ENCODE measurements at places on chromosomes 4 and X.

- no peak for DNase-seq
Measured at GRCh38 chr4:150439451-150439933, 142.5 kb upstream of the MAB21L2 start.

- no peak for DNase-seq
Measured at GRCh38 chr4:110624904-110625494, 2.1 kb upstream of the PITX2 start.

DNA sequence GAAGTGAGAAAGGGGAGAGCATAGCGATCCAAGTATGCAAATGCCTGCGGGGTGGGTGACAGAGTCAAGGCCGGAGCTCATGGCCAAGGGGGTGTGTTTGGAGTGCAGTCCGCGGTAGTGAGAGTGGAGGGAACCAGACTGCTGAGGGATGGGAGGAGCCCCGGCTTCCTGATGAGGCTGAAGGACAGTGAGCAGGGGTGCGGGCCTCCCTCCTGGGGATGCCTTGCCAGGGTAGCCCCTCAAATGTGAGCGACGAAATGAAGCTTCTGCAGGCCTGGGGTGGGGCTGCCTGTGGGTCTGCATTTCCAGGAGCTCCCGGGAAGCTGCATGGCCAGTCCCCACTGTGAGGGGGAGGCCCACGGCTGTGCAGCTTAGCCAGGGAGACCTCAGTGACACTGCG is 45.0 kb downstream of the PSAPL1 start:
- no peak for DNase-seq

DNA sequence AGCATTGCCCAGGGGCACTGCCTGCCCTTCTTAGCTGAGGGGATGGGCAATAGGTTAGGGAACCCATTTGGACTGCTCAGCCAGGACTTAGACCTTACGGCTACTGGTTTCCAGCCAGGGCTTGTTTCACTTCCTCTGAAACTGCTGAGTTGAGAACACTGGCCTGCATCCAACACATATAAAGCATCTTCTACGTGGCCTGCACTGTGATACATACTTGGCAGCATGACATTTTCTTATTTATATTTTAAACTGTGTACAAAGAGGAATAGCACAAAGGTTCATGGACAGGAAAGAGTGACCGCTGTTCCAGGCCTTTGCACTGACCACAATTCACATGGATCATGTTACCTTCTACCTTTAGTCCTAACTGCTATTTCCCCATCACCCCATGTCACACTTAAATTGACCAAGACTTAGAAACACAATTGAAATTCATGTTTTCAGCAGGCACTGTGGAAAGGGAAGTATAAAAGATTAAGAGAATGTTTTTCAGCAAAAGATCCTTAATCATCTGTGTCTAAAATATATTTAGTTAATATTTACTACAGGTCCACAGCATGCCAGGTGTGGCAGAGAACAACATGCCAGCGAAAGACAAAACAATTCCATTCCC is 43.7 kb downstream of the NLGN4X start:
- no peak for DNase-seq

- no peak for DNase-seq
Measured at GRCh38 chr4:152704788-152705187, 25.0 kb upstream of the TMEM154 start.

DNA sequence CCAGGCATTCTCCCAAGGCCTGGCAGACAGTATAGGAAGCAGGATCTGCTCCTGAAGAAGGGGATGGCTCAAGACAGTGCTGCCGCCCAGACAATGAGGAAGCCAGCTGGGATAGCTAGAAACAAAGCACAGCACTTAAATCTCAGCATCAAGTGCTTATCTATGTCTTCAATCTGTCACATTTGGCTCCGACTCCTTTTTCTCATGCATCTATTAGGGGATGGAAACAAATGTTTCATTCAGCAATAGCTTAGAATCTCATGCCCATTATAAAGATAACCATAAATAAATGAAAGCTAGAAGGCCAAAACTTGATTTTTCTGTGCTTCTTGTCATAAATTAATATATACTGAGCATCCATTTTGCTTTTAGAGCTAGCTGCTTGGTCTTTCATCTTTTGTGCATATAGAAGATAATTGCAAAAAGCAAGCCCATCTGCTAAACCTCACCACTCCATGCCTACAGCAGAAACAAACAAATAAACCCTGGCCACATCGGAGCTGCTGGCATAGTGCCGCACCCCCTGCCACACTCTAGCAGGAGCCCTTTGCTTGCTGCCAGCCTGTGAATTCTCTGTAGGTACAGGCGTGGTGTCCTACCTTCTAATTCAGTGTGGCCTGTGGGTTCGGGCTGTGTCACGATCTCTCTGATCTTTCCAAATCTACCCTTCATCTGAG is 75.9 kb downstream of the AASDH start:
- DNase-seq, result no peak

- DNase-seq, result no peak
Measured at GRCh38 chr4:94814237-94814636, 56.5 kb downstream of the BMPR1B start.

DNA sequence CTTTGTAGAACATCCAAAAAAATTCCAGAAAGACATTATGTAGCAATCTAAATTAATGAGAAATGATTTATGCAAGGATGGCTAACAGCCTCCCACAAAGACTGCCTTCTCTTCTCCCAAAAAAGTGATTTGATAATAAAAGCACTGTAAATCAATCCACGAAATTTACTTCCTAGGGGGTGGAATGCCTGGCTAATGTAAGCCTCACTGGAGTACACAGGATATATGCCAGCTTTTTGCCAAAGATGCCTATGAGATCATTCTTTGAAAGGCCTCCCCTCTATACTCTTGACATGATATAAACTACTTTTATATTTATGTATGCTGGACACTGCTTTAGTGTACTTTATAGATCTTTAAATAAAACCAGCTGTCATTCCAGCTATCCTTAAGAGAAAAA is 211.1 kb downstream of the ADAMTS3 start:
- no peak for DNase-seq

- DNase-seq, result no peak
Measured at GRCh38 chr4:15500701-15501100, 31.0 kb downstream of the CC2D2A start.

GRCh38 chrX:134936542-134936941 is 54.2 kb upstream of the SMIM10 start:
- no peak for DNase-seq

- DNase-seq, result no peak
Measured at GRCh38 chrX:38484607-38485498, 76.5 kb upstream of the TSPAN7 start.
